Psoas muscle (tissue), 8 donors: ENCODE measurements at places on chromosomes 5 and 9. TPM values are rescaled to one million over a fixed set of nuclear protein-coding genes. Genes with fewer than 3 reads are reported as not detected.

DNA sequence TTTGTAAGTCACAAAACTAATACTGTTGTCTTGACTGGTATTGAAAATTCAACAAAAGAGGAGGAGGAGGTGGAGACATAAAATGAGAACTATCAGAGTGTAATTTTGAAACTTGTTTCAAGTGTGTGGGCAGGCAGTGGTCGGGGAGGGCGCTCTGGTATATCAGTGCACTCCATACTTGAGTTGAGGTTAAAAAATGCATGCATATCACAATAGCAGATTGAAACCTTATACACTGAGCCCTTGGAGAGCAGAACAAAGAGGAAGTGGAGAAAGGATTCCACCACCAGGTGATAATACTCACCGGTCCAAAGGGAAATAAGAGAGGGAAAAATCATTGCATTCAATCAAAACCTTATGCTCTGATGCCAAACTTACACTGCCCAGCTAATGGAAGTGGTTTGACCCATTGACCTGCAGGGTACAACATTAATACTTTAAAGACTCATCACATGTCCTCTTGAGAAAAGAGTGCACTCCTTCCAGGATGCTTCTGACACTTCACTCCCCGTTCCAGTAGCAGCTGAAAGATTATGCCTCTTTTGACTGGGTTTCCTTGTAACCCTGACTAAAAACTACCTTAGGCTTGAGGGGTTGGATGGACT is 79.5 kb upstream of the FAM169A start:
- no peak for DNase-seq
- peaks cover 3% of the 10 kb centered on the region for H3K27me3 ChIP-seq
- no peak overlapping the region for H3K4me3 ChIP-seq
- H3K4me1 ChIP-seq = no peaks in the 10 kb centered on the region

DNA sequence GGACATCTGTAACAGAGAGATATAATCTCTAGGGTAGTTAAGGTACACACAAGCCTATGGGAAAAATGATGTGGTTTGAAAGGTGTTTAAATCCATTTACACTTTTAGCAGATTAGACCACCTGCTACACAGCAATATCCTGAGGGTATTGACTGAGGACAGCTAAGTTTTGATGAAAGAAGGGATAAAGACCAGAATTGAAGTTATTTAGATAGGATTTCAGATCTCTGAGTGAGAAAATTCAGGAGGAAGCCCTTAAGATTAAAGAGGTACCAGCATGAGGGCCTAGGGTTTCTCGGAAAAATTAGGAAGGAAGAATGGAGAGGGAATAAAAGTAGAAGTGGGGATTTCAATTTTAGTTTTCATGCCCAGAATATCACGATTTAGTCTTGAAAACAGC is 267.3 kb downstream of the COX7C start:
- H3K4me3 ChIP-seq = no peak overlapping the region
- H3K27ac ChIP-seq = no peak overlapping the region
- no peaks in the 10 kb centered on the region for H3K27me3 ChIP-seq
- no peaks in the 10 kb centered on the region for H3K36me3 ChIP-seq
- no peaks in the 10 kb centered on the region for H3K4me1 ChIP-seq

DNA sequence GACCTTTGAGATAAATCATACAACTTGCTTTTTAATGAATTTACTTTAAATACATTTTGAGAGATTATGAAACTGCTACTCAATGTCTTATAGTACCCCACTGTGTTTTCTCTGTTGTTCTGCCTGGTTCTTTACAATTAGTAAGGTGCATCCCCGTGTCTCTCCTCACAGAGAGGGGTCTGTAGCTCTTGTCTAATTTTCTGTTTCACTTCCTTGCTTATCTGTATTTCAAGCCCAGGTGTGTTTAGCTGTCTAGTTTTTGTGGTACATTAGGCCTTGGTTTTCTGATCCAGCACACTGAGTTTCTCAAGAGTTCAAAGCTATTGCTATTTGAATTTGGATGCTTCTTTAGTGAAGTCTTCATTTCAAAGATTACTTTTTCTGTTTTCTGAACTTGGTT is 105.1 kb downstream of the MAST4 start:
- no peak overlapping the region for H3K4me3 ChIP-seq
- H3K4me1 ChIP-seq = no peaks in the 10 kb centered on the region
- H3K27ac ChIP-seq = no peak overlapping the region
- DNase-seq = no peak
- H3K36me3 ChIP-seq = no peaks in the 10 kb centered on the region

GRCh38 chr5:151895660-151896030 is 29.0 kb downstream of the GLRA1 start:
- H3K36me3 ChIP-seq = no peaks in the 10 kb centered on the region
- H3K27ac ChIP-seq = no peak overlapping the region
- DNase-seq = no peak
- H3K4me1 ChIP-seq = no peaks in the 10 kb centered on the region
- no peaks in the 10 kb centered on the region for H3K27me3 ChIP-seq

TEX48 gene
- total RNA-seq = not detected

MYOT gene
- total RNA-seq = 319 TPM

GRCh38 chr9:71896761-71897160 is 14.2 kb downstream of the ABHD17B start:
- no peak for DNase-seq
- no peak overlapping the region for H3K4me3 ChIP-seq
- H3K27ac ChIP-seq = no peak overlapping the region

GRCh38 chr5:145157841-145158240 is 677.3 kb downstream of the PRELID2 start:
- no peaks in the 10 kb centered on the region for H3K4me1 ChIP-seq
- no peaks in the 10 kb centered on the region for H3K36me3 ChIP-seq
- H3K27ac ChIP-seq = no peak overlapping the region

BRD3OS gene
- 4.3 TPM for total RNA-seq

- no peak for DNase-seq
- no peak overlapping the region for H3K27ac ChIP-seq
- H3K4me1 ChIP-seq = no peaks in the 10 kb centered on the region
- H3K36me3 ChIP-seq = no peaks in the 10 kb centered on the region
- H3K4me3 ChIP-seq = no peak overlapping the region
Observed at GRCh38 chr9:133739408-133740280, 1.5 kb upstream of the SARDH start.

DNA sequence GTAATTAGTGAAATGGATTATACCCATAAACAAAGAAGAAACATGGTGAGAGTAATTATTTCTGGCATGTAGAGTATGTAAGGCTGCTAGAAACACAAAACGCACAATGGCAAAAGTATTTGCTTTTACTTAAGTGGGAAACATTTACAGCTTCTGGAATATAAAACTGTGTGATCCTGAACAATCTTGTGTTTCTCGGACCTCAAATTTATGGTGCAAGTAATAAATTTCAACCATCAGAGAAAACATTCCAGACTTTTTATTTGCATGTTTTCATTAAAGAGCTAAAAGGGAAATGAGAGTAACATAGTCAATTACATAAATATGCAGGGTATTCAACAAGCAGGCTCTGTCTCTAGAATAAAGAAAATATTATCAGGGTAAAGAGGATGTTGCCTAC is 17.2 kb upstream of the PRR16 start:
- no peak overlapping the region for H3K4me3 ChIP-seq
- no peak for DNase-seq
- H3K27me3 ChIP-seq = no peaks in the 10 kb centered on the region
- H3K36me3 ChIP-seq = no peaks in the 10 kb centered on the region
- peaks cover 7% of the 10 kb centered on the region for H3K4me1 ChIP-seq
- H3K27ac ChIP-seq = no peak overlapping the region

DNA sequence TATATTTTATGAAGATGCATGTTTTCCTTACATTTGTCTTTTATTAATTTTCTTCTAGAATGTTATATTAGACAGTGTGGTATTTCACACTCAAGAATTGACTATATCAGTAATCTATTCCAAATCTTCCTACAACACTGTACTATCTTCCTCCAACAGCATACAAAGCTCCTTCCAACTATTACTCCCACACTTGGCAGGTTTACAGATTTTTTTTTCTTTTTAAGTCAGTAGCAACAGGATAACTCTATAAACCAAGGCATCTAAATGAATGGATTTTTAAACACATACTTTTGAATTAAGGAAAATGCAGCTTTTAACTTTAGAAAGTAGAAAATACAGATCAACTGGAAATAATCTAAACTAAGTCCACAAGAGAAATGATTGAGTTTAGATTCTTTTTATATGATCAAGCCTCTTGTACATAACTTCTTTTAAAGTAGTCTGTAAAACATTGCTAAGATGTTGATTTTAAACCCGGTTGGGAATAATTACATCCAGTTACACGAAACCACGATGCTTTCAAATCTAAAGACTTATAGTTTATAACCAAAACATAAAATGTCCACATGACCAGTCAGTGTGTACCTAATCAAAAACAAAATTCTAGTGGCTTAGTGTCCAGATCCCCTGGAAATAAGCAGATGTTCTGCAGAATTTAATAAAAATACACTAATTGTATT is 281.6 kb downstream of the ADAMTS6 start:
- no peaks in the 10 kb centered on the region for H3K4me1 ChIP-seq
- H3K27ac ChIP-seq = no peak overlapping the region
- DNase-seq = no peak
- H3K27me3 ChIP-seq = no peaks in the 10 kb centered on the region
- H3K36me3 ChIP-seq = no peaks in the 10 kb centered on the region
- no peak overlapping the region for H3K4me3 ChIP-seq

MYORG gene
- total RNA-seq = 21.3 TPM

PCDHA4 gene
- 0.08 TPM for total RNA-seq
